Esophagus squamous epithelium (tissue), 5 donors: ENCODE measurements at places on chromosomes 13 and 19.
A peak's percentile ranks its signal among the peaks of the same experiment; 100 is the strongest.

- peak; percentile 78 for DNase-seq
These were observed at the start of gene ZNF682 for GRCh38 chr19:20039203-20039723. ZNF682 (minus strand) TSS chr19:20039505; CDS start chr19:20039345, 160 bp downstream.

DNA sequence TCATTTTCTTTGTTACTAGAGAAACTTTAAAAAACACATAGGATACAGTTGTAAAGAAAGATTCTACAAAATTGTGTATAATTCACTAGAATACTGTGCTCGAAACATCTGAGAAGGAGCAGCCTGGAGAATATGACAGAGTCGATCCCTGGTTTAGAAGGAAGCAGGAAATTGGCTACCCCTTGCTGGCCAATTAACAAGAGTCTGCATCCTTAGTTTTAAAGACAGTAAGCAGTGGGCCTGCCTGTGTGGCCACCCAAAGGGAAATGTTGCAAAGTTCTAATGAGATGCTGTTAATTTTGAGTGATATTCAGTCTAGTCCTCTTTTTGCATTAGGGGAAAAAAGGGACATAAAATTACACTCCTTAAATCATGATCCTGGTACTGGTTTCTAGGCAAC is 988.6 kb downstream of the PCDH17 start:
- no peak for DNase-seq

DNA sequence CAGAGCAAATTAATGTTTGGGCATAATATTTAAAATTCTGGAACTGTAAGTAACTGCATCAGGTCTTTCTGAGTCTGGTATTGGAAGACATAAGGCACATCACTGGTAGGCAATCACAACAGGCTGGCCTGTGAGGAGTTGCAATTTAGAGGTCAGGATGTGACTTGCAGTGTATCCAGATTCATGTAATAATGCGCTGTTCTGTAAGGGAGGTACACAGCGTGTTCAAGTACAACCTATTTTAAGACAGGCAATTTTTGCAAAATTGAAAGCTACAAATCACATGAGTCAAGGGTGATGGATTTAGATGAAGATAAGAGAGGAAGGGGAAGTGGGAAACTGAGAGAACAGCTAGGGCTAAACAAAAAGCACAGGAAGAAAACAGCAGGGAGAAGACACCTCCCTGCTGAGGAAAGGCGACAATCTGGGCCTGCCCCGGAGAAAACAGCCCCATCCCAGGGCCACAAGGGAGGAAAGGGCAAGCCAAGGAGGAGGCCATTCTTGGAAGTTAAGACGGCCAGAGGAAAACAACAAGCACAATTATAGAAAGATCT is 138.1 kb downstream of the LACC1 start:
- no peak for DNase-seq

- no peak for DNase-seq
These were observed 53.0 kb downstream of the MRPL57 start for GRCh38 chr13:21229241-21230024.

DNA sequence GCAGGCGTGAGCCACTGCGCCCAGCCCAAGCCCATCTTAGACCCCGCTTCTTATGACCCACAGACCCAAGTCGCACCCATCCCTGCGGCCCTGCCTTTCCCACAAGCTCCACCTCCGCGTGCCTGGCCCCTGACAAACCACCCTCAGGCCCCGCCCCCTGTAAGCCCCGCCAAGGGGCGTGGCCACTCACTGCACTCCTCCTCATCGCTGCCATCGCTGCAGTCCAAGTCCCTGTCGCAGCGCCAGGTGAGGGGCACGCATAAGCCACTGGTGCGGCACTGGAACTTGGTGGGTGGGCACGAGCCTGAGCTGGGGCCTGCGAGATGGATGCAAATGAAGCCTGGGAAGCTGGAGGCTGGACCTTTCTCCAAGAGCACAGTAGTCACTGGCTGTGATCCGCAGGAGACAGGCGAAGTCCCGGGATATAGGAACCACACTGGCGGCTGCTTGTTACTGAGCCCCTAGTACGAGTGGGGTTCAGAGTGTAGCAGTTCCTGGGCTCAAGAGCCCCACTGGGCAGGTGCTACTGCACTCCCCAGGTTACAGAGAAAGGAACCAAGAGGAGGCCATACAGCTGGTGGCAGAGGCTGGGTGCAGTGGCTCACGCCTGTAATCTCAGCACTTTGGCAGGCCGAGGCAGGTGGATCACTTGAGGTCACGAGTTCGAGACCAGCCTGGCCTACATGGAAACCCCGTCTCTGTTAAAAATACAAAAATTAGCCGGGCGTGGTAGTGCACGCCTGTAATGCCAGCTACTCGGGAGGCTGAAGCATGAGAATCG is 3.1 kb downstream of the CD320 start:
- no peak for DNase-seq

DNA sequence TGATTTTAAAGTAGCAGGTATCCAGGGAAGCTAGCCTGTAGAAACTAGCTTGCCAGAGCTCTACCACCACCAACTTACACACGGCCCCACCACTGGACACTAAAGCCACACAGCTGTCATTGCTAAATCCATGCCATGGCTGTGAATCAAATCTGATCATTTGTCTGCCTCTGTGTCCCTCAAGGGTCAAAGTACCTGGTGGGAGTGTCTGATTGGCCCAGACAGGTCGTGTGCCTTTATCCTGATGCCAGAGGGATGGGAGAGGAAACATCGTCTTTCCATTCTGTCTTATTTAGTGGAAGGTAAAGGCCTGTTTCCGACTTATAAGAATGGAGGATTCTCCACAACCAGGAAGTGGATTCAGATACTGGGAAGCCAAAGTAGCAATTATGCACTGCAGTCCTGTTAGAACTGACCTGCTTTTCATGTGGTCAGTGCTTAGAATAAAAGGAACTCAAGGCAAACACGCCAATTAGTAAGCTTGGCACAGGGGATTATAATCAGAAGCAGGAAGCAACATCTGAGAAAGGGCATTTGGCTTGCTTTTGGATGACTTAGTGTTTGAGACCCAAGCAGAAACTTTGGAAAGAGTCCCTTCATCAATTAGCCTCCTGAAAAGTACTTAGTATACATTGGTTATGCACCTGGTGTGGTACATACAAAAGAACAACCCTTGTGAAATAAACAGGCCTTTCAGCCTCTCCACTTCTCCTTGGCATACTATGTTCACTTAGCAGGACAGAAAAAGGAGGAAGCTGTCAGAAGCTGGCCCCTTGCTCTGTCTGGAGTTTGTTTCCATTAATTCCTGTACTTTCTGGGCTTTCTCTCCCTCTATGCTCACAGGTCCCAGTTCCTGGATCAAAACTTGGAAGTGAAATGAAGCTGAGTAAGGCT is 192.4 kb downstream of the NUFIP1 start:
- no peak for DNase-seq

DNA sequence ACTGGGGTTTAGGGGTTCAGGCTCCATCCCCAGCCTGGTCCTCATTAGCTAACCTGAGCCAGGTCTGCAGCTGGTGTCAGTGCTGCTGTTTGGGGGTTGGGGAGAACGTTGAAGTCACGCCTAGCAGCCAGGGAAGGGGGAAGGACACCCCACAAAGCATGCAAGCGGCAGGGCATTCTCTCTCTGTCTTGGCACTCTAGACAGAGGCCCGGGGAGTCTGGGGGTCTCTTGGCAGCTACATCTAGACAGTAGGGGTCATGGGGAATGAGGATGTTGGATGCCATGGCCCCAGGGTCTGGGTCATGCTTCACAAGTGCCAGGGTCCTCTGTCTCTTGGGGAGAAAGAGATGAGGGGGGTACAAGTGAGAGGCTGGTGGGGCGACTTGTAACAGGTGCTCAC is 2.6 kb downstream of the ERICH4 start:
- no peak for DNase-seq

- DNase-seq = no peak
These were observed 143.9 kb downstream of the KATNAL1 start for GRCh38 chr13:30163441-30163840.

GRCh38 chr19:40358773-40359172 is 10.3 kb downstream of the PLD3 start:
- no peak for DNase-seq

DNA sequence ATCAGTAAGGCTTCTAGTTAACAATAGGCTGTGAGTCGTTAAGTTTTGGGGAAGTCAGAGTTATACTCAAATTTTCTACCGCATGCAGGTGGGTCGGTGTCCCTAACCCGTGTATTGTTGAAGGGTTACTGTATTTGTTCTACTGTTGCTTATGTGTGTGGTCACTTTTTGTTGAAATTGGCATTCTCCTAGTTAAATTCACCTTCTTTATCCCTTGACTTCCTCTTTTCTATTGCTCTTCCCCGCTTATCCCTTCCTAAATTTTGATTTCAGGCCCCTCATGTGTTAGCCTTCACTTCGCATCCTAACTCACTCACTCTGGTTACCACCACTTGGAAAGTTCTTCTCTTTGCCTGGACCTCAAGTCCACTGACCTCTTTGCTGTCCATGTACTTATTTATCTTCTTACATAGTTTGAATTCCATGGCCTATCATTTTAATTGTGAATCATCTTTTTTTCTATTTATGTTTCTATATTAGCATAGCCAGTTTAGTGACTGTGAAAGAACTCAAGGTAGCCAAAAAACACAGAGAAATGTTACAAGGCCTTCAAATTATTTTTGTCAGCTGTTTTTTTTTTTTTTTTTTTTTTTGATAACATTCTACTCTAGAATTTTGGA is 52.9 kb downstream of the NDFIP2 start:
- DNase-seq = no peak

DNA sequence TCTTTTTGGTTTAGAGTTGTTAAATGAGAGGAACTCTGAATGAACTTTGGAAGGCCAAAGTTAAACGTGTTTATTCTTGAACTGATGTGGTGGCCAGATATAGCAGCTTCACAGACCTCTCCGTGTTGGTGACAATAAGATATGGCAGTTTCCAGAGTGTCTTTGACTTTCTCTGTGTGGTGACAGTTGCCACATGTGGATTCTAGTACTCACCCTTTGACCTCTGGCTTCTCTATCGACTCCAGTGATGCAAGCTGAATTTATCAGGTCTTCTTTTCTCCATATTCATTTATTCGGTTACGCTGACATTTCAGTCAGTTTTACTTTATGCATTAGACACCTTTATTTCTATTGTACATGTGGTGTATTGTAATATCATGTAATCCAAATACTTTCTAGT is 1469.5 kb downstream of the SLITRK1 start:
- no peak for DNase-seq

GRCh38 chr13:54705738-54706137 is 1677.1 kb downstream of the OLFM4 start:
- no peak for DNase-seq

DNA sequence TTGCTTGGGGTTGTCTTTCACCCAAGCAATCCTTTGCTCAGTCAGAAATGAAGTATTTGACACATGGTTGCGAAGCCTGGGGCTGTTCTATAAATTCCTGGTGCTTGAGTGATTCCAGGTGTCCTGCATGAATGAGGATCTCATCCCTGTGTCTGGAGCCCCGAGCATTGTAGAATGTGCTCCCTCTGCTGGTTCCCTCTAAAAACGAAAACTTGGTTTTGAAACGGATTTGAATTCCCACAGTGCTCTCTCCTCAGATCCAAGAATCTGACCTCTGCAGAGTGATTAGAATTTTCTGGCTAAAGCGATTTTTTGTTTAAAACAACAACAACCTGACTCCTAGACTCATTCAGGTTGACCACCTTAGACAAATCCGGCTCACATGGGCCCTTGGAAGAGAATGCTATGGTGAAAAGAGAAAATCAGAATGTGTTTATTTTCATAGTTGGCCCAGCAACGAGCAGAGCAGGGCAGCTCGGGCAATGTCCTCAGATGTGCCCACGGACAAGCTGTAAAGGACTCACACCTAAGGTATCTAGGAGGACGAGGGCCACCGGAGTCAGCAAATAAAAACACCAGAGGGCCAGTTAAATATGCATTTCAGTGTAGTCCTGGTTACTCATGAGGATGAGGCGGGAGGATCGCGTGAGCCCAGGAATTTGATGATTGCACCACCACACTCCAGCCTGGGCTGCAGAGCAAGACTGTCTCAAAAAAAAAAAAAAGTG is 8.7 kb upstream of the ATP12A start:
- no peak for DNase-seq

- no peak for DNase-seq
These were observed 2646.0 kb upstream of the PCDH20 start for GRCh38 chr13:64061649-64062048.

DNA sequence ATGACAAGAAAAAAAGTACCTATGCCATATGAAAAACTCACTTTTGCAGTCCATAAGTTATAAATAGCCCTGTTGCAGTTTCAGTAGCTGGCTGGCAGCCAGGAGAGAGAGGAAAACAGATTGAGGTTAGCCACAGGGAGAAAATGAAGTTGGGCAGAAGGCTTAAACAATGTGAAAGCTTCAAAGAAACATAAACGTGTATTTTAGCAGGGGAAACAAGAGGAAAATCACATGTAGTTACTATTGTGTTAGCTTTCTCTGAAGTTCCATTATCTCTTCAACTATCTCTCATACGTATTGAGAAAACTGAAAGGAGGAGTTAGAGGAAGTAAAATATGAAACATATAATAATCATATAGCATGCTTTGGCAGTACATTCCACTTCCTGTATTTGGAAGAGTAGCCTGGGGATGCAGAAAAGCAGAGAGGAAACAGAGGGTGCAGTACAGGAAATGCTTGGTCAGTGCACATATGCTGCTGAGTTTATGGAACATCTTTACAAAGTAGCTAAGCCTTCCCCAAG is 1551.1 kb downstream of the EFNB2 start:
- DNase-seq = no peak

DNA sequence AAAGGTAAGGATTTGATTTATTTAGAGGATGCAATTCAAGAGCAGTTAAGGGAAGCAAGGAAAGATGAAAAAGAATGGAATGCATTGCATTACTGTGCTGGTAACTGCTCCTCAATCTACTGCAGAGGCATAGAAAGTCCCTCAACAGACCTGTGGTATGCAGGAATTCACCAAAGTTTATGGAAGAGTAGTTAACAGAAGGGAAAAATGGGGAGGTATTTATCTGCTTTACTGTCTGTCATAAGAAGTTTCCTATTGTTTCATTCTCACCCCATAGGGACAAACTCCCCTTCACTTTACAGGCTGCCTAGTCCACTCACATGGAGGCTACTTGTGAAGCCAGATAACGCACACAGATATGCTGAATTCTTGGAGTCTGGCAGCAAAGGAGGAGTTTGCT is 354.9 kb upstream of the SPRY2 start:
- DNase-seq = no peak

- DNase-seq = no peak
These were observed 8.8 kb upstream of the BBC3 start for GRCh38 chr19:47239610-47240296.

GRCh38 chr13:74278901-74279300 is 144.7 kb upstream of the KLF12 start:
- no peak for DNase-seq

GRCh38 chr13:42883771-42884467 is 102.5 kb downstream of the FAM216B start:
- no peak for DNase-seq

- no peak for DNase-seq
These were observed 741 bp upstream of the CADM4 start for GRCh38 chr19:43640424-43640757.

- no peak for DNase-seq
These were observed 9.8 kb upstream of the CPB2 start for GRCh38 chr13:46114613-46115012.

- DNase-seq = no peak
These were observed 295.0 kb downstream of the ZNF536 start for GRCh38 chr19:30667227-30667626.

GRCh38 chr13:39144941-39145533 is 106.8 kb downstream of the NHLRC3 start:
- no peak for DNase-seq

- DNase-seq = no peak
These were observed 6.0 kb downstream of the STK24 start for GRCh38 chr13:98570929-98571372.
